ENCODE measurements at places on chromosomes 4 and X. TPM values are rescaled to one million over a fixed set of nuclear protein-coding genes. Genes with fewer than 3 reads are reported as not detected.

GRCh38 chrX:132214518-132214917 is 4.7 kb downstream of the RAP2C start:
- H3K4me1 ChIP-seq, result no peaks in the 10 kb centered on the region
- H3K27me3 ChIP-seq, result no peaks in the 10 kb centered on the region
- H3K36me3 ChIP-seq, result no peaks in the 10 kb centered on the region
- H3K4me3 ChIP-seq, result no peak overlapping the region
- DNase-seq, result no peak

DNA sequence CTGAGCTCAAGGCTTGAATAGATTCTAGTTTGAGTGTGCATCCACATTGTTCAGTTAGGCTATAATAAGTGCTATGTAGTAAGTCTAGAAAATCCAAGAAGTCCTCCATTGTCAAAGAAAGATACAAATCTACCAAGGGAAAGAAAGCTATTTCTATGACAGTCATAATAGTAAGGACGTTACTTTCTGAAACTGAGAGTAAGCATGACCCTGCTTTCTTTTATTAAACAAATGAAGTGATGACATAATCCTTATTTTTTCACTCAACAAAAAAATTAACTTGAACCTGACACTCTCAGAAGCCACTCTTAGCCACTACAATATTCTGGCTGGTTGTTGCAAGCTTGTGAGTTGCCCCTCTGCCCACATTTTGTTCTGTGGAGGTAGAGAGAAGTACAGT is 33.8 kb upstream of the AMELX start:
- H3K27ac ChIP-seq, result no peak overlapping the region
- H3K36me3 ChIP-seq, result no peaks in the 10 kb centered on the region
- no peak for DNase-seq
- peaks cover 2% of the 10 kb centered on the region for H3K4me1 ChIP-seq

DNA sequence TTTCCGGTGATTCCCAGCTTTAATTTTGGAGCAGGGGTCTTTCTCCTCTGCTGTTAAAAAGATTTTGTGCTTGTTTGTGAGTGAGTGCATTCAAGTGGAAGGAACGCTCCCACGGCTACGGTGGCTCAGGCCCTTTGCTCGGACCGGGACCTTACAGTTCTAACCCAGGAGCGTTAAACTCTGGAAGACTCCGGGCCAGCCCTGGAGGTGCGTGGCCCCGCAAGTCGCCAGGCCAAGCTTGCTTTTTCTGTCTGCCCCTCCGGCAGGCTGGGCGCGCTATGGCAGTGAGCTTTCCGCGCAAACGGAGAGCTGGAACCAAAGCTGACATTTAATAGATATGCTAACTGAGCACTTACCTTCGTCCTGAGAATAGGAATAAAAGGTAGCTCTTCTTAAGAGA is 18.3 kb upstream of the PITX2 start:
- no peak overlapping the region for H3K27ac ChIP-seq
- no peak for DNase-seq
- no peaks in the 10 kb centered on the region for H3K4me1 ChIP-seq
- H3K27me3 ChIP-seq, result peaks cover 5% of the 10 kb centered on the region
- H3K36me3 ChIP-seq, result no peaks in the 10 kb centered on the region

DNA sequence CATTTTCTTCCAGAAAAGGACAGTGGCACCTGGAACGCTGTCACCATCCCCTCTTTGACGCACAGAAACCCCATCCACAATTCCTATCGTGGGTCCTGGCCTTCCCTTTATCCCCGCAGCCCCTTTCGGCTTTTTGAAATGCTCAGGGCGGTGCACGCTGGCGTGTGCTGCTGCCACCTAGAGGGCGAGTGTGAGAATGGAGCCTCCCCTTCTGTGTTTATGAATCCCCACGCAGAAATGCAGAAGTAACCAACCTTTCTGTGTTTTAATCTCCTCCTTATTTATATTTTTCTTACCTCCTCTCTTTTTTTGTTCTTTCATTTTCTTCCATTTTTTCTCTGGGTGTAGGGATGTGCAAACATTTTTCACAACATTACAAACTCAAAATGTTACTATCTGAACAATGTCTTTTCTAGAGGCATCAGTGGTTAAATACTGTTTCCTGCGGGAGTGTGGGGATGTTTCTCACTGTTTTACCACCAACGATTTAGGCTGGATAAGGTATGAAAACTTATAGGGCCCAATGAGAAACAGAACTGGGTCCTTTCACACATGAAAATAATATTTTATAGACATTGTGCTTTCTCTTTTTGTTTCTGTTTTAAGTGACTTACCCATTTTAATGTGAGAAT is 50.0 kb downstream of the TMA16 start:
- H3K36me3 ChIP-seq, result no peaks in the 10 kb centered on the region
- no peaks in the 10 kb centered on the region for H3K4me1 ChIP-seq
- no peak overlapping the region for H3K27ac ChIP-seq
- H3K27me3 ChIP-seq, result no peaks in the 10 kb centered on the region

The KIF4A gene
- 2.4 TPM for total RNA-seq

The OPN1MW gene
- total RNA-seq, result not detected

The PPP1R2C gene
- total RNA-seq, result not detected

DNA sequence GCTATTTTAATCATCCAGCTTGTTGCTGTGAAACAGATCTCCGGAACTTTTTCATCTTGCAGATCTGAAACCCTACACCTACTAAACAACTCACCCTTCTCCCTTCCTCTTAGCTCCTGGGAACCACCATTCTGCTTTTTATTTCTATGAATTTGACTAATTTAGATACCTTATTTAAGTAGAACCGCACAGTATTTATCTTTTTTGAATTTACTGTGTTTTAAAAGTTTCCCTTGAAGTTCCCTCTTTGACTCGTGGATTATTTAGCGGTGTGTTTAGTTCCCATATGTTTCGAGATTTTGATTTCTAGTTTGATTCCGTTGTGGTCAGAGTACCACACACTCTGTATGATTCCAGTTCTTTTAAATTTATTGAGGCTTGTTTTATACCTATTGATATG is 44.6 kb downstream of the EIF2S3 start:
- H3K4me3 ChIP-seq, result no peak overlapping the region
- peaks cover 9% of the 10 kb centered on the region for H3K27me3 ChIP-seq
- DNase-seq, result no peak
- no peaks in the 10 kb centered on the region for H3K36me3 ChIP-seq
- no peak overlapping the region for H3K27ac ChIP-seq

GRCh38 chr4:107423677-107424405 is 296.2 kb downstream of the PAPSS1 start:
- no peaks in the 10 kb centered on the region for H3K36me3 ChIP-seq
- H3K27me3 ChIP-seq, result no peaks in the 10 kb centered on the region
- no peak for DNase-seq
- no peaks in the 10 kb centered on the region for H3K4me1 ChIP-seq
- no peak overlapping the region for H3K27ac ChIP-seq

- no peaks in the 10 kb centered on the region for H3K4me1 ChIP-seq
- no peak overlapping the region for H3K4me3 ChIP-seq
- no peak overlapping the region for H3K27ac ChIP-seq
- peaks cover 22% of the 10 kb centered on the region for H3K27me3 ChIP-seq
- no peak for DNase-seq
These were observed 8.6 kb downstream of the GPM6B start for GRCh38 chrX:13808293-13808692.

The IL1RAPL1 gene
- not detected for total RNA-seq

- DNase-seq, result peak; percentile 33
- no peak overlapping the region for H3K4me3 ChIP-seq
- H3K27ac ChIP-seq, result no peak overlapping the region
- peaks cover 4% of the 10 kb centered on the region for H3K27me3 ChIP-seq
- no peaks in the 10 kb centered on the region for H3K36me3 ChIP-seq
These were observed 6.7 kb upstream of the MSX1 start for GRCh38 chr4:4852591-4853362.

DNA sequence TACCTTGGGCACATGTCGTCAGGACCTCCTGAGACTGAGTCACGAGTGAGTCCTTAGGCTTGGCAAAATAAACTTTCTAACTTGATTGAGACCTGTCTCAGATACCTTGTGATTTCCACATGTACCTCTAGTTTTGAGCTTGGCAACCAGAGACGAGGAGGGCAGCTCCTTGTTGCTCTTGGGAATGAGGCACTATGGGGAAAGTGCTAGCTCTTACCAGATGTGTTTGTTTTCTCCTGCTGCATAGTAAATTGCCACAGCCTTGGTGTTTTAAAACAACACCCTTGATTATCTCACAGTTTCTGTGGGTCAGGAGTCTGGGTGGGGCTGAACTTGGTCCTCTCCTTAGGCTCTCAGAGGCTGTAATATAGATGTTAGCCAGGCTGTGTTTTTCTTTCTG is 59.1 kb upstream of the MAML3 start:
- H3K36me3 ChIP-seq, result no peaks in the 10 kb centered on the region
- no peaks in the 10 kb centered on the region for H3K27me3 ChIP-seq
- no peak overlapping the region for H3K27ac ChIP-seq
- H3K4me3 ChIP-seq, result no peak overlapping the region
- no peaks in the 10 kb centered on the region for H3K4me1 ChIP-seq

The REELD1 gene
- total RNA-seq, result 0.60 TPM

Measured in lung (tissue), 17 donors.